ENCODE measurements at places on chromosomes 2 and 18.
A peak's percentile ranks its signal among the peaks of the same experiment; 100 is the strongest.

GRCh38 chr2:127455566-127456493 is 37.6 kb downstream of the PROC start:
- DNase-seq: no peak

DNA sequence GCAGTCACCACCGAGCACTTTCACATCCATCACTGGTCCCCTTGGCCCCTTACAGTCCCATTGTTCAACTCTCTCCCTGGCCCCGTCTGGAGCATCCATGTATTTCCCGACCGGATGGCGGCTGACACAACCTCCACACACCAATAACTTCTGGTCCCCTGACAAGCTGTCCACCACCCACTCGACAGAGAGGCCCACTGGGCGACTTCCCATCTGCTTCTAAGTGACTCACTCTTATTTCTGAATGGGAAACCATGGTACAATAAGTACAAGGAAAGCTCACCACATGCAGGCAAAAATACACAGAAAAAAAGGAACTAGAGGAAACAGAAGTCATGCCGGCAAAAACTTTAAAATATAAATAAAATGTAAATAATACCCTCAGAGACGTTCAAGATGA is 82.9 kb upstream of the RAB12 start:
- no peak for DNase-seq

DNA sequence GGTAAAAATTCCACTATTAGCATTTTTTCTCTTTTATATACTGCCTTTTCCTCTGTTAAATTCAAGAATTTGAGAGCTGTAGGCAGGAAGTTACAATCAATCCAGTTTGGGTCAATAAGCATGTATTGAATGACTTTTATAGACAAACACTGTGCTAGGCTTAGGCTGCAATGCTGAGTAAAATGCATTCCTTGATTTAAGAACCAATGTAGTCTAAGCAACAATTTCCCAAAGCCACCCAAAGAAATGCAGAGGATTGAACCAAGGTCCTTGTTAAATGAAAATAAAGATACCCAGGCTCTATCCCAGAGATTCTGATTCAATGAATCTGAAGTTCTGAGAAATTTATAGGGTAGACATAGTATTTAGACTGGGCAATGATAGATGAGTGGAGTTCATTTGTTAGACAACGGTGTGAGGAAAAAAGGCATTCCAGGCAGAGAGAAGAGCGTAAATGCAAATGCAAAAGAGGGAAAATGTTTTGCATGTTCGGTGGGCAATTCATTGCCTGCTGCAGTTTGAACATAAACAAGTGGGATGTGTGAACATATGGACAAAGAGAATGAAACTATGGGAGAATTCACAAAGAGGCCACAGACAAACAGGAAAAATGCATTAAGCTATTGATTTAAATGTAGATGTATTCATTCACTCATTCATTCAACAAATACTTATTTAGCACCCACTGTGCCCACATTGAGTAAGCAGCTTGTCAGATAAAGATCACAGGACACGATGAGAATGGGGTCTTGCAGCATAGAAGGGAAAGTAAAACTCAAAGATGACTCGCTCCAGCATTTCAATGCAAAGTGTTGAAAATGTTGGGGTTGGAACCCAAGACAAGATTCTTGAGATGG is 107.1 kb downstream of the EVA1A start:
- DNase-seq: no peak

DNA sequence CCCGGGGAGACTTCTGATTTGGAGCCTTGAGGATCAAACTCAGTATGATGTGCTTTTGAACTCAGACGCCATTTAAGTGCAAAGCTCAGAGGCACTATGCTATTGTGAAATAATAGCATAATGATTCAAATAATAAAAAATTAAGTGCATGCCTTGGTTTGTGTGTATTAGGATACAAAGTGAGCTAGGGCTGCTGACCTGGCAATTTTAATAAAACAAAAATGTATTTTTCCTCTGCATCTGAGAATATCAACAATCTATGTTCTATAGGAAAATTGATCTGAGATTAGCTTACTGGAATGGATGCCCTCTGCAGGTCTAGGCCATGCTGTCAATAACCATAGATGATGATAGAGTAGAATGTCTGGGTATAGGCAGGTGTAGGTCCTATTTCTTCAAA is 278.8 kb downstream of the DCDC2C start:
- no peak for DNase-seq

DNA sequence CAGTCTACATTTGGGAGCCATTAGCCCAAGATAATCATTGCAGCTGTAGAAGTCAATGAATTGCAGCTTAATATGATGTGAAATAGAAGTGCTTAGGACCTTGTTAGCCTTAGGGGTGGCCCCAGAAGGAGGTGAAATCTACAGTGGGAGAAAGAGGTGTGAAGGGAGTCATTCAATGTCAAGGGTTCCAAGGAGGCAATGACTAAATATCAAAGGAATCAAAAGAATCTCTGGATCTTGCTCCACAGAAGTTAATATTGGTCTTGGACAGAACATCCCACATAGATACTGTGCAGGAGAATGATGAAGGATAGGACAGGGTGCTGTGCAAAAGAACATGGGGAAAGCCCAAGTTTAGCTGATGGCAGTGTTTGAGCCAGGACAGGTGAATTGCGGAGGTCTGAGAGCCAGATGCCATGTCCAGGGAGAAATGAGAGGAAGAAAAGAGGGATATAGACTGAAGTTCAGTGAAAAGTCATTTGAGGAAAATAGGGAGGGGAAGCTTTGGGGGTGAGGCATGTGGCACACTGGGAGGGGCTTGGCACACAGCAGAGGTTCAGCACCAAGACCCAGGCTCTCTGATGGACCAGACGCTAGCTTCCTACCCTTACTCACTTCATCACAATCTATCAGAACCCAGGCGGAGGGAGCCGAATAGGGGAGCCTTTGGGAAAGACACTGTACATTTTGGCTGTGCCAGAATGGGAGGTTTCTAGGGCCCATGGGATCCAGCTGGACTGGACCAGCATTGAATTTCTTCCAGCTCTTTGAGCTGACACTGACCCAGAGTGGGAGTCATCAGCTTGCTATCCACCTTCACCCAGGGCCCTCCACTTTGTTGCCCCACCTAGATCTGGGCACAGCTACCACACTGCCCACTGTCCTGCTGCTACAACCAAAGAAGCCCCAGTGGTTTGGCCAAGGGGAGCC is 2.2 kb downstream of the IL1F10 start:
- peak; percentile 21 for DNase-seq

GRCh38 chr2:168536925-168537466 is 80.9 kb downstream of the CERS6 start:
- DNase-seq: peak; percentile 48

- DNase-seq: peak; percentile 64
These were observed 46.9 kb upstream of the GREB1L start for GRCh38 chr18:21194871-21195771.

DNA sequence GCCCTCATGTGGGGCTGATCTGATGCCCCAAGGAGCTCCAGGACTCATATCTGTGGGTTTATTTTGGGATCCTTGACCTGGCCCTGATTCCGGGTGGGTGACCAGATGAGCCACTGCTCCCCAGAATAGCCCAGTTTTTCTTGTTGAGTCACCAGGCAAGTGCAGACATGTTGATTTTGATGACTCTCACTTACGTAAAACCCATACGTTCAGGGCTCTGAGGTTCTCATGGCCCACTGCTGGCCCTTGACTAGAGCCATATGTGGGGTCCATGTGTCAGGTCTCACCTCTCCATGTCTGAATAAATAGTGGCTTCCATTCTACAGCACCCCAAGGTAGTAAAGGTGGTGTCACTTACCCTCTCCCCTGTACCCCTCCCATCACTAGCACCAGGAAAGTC is 41.9 kb downstream of the CDC42EP3 start:
- DNase-seq: peak; percentile 74

DNA sequence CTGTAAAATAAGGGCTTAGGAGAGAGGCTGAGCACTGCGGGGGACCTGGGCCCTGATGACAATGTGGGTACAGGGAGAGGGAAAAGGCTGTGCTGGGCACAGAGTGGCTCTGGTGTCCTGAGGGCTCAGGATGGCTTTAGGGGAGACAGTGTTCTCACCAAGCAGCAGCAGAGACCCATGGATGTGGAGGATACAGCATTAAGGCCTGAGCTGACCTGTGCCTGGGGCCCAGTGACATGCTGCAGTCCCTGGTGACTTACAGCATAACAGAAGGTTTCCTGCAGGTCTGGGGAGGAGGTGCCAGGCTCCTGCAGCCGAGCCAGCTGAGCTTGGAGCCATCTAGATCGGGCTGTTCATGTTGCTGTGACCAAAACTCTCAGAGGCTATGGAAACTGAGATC is 191.3 kb upstream of the SMAD2 start:
- no peak for DNase-seq

DNA sequence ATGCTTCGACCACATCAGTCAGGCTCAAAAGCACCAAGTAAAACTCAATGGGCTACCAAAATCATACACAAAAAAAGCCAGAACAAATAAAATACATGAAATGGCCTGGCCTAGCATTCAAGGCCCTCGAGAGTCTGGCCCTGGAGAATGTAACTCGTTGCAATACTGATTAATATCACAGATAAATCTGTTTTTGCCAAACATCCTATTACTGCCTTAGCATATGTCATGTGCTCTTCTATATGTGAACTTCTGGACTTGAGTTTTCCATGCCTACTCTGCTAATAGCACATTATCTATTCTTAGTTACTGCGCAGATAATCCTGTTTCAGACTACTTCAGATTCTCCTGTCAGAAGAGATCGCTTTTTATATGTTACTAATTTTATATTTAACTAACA is 250.7 kb upstream of the SMAD7 start:
- no peak for DNase-seq

DNA sequence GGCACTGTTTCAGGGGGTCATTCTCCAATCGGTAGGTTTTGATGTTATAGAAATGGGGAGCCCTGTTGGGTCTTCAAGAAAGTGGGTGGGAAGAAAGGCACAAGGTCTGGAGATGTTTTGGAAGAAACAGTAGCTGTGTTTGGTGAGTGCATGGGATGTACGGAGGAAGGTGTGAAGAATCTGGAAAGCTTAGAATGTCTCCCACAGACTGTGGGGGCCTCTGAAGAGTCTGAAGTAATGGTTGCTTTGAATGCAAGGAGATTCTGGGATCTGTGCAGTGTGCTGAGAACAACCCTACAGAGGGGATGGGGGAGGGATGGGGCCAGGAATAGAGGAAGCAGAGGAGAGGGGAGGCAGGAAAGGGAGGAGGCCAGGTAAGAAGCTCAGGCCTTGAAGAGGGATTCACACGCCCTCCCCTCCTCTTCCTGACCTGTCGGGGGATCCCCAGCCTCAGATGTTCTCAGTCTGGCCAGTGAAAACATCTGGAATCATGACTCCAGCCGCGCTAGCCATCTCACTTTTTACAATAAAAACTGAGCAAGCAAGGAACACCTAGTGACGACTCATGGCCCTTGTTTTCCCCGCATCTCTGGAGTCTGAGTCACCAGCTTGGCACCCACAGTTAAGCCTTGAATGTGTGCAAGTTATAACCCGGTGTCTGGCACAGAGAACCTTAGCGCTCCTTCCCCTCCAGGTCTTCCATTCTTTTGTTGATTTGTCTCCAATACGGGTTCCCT is 74.2 kb downstream of the SH3BP4 start:
- DNase-seq: peak; percentile 93

DNA sequence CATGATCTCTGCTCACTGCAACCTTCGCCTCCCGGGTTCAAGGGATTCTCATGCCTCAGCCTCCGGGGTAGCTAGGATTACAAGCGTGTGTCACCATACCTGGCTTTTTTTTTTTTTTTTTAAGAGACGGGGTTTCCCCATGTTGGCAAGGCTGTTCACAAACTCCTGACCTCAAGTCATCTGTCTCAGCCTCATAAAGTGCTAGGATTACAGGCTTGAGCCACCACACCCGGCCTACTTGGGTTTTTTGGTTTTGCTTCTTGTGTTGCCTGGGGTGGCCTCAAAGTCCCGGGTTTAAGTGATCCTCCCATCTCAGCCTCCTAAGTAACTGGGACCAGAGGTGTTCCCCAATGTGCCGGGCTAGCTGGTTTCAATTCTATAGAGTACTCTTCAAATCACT is 64.6 kb downstream of the NAPG start:
- DNase-seq: no peak

GRCh38 chr2:42843131-42843530 is 50.7 kb upstream of the HAAO start:
- DNase-seq: no peak

DNA sequence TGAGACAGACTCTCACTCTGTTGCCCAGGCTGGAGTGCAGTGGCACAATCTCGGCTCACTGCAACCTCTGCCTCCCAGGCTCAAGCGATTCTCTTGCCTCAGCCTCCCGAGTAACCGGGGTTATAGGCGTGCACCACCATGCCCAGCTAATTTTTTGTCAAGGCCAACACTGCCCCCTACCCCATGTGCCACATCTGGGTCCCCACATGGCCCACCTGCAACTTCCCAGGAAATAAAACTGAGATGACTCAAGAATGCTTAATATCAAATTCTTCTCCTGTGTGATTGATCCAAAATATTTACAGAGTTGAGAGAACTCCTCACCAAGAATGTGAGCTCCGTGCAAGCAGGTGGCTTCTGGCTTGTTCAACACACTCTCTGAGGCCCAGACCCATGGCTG is 9.1 kb downstream of the AP1S3 start:
- no peak for DNase-seq

DNA sequence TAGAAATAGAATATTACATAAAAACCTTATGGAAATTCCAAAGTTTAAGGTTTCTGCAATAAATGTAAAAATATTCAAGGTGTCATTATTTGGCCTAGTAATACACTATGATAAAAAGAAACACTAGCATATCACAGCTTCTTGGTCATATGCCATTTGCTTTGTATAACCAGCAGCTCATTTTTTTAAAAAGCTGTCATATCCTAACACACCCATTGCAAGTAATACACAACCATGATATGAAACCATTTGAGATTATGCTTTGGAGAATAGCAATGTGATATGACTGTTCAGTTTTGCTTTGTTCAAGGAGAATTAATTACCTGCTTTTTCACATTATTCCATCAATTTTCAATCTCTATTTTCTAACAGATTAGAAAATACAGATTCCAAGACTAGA is 149.0 kb downstream of the IKZF2 start:
- no peak for DNase-seq

DNA sequence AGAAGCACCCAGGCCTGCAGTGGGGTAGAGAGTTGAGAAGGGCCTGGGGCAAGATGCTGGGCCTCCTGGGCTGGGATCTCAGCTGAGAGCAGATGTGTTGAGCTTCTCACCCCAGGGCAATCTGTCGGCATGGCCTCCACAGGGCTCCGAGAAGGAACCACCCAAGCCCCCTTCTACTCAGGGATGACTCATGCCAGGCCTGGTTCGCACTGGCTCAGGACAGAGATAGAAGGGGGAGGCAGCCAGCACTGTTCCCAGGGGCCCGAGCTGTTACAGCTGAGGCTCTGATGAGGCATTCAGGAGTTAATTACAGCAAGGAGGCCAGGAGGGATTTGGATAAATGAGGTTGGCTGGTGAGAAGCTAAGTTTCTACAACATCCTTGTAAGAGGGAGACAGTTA is 62.5 kb downstream of the CENPO start:
- peak; percentile 76 for DNase-seq

Measured in GM23248 (cell line).